Femur (tissue), 1 donor: ENCODE measurements at places on chromosomes 12 and 14.

- no peak for DNase-seq
Measured at GRCh38 chr14:71533800-71534199, 398.4 kb upstream of the RGS6 start.

GRCh38 chr12:5071496-5071895 is 27.8 kb downstream of the KCNA5 start:
- no peak for DNase-seq

DNA sequence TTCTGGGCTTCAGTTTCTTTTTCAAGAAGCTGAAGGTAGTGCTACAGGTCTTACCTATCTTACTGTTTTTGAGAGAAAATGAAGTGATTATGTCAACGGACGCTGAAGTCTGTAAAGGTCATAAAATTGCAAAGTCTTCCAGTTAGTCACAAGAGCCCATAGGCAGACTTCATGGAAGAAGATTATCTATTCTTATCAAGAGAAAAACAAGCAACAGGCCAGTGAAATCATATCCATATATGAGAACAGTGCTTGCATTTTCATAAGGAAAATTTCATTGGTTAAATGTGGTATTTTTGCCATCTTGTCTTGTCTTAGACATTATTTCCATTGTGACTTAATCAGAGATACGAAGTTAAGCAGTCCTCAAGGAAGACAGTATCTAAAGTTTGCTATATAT is 412.7 kb upstream of the SEL1L start:
- DNase-seq: no peak

- no peak for DNase-seq
Measured at GRCh38 chr12:109126784-109127183, 10.4 kb downstream of the ACACB start.

GRCh38 chr12:131919366-131920156 is 9.5 kb upstream of the PUS1 start:
- DNase-seq: no peak

GRCh38 chr14:70289138-70289537 is 70.3 kb downstream of the COX16 start:
- no peak for DNase-seq

DNA sequence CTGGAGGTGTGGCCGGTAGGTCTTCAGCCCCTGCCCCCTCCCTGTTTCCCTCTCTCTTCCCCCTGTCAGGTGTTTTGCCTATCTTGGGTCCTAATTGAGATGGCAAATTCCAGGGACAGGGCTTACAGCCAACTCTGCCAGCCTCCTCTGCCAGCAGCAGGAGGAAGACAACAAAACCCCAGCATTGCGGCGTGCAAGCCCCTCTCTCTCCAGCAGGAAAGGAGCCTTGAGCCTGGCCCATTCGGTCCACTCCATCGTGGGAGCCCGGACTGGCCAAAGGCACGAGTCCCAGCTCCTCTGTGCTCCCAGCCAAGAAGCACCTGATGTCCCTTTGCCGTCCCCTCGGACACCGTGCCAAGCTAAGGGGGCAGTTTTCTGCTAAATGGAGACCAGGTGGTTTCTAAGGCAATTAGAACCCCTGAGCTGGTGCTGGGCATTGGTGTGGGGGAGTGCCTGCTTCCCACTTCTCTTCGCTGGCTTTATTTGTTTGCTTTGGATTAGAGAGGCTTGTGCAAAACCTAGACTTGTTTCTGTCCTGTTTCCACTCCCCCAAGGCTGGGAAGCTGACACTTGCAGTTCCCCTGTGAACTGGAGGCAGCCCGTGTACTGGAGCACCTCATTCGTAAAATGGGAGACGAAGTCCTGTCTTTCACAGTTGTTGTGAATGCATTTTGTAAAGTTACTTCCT is 57.1 kb upstream of the LHX5 start:
- DNase-seq: no peak

DNA sequence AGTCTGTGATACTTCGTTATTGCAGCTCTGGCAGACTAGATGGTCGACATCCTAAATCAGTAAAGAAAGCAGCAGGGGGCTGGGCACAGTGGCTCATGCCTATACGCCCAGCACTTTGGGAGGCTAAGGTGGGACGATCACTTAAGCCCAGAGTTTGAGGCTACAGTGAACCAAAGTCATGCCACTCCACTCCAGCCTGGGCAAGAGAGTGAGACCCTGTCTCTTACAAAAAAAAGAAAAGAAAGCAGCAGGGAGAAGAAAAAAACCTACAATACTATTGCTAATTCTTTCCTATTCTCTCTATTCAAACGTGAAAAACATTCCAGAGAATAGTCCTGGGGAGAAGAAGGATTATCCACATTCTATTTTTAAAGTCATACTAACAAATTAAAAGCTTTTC is 79.5 kb downstream of the DCAF5 start:
- no peak for DNase-seq

- DNase-seq: no peak
Measured at GRCh38 chr12:16272222-16272621, 5.3 kb downstream of the SLC15A5 start.

GRCh38 chr12:90896821-90897220 is 58.2 kb downstream of the CCER1 start:
- DNase-seq: no peak

GRCh38 chr12:69630191-69630590 is 19.5 kb upstream of the LRRC10 start:
- DNase-seq: no peak

- DNase-seq: no peak
Measured at GRCh38 chr12:113039911-113040445, 16.6 kb upstream of the DTX1 start.
